NCI-H524 (cell line): ENCODE measurements at places on chromosomes 6 and 20.

- no peak for DNase-seq
Measured at GRCh38 chr20:56916345-56916622, 287.2 kb downstream of the TFAP2C start.

DNA sequence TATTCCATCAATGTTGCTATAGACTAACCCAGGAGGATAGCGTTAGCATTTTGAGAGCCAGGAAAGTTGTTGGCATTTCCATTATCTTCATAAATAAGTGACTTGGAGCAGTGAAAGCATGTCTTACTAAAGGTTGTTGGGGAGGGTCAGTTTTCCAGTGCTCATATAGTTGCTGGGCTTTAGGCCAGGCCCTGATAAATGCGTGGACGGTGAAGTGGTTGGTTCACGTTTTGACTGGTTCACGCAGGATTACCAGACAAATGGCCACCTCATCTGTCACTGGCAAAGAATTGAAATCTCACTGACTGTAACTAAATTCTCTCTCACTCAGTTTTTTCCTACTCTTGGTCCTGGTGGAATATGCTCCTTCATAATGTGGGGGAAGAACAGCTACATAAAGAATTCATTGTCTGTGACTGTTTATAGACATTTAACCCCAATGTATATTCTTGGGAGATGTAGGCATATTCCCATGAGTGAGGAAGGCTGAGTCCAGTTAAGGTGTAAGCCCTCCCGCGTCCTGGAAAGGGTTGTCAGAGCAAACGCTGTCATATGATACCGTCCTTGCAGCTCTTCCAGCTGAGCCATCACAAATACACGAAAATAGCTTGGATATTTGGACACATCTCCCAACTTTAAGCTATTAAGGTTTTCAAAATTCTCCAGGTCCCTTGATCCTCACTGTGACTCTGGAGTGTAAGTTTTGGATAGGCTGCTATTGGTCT lies 27.8 kb downstream of the LRRC1 start:
- DNase-seq: no peak

GRCh38 chr20:32841174-32841573 lies 17.5 kb upstream of the EFCAB8 start:
- DNase-seq: no peak

DNA sequence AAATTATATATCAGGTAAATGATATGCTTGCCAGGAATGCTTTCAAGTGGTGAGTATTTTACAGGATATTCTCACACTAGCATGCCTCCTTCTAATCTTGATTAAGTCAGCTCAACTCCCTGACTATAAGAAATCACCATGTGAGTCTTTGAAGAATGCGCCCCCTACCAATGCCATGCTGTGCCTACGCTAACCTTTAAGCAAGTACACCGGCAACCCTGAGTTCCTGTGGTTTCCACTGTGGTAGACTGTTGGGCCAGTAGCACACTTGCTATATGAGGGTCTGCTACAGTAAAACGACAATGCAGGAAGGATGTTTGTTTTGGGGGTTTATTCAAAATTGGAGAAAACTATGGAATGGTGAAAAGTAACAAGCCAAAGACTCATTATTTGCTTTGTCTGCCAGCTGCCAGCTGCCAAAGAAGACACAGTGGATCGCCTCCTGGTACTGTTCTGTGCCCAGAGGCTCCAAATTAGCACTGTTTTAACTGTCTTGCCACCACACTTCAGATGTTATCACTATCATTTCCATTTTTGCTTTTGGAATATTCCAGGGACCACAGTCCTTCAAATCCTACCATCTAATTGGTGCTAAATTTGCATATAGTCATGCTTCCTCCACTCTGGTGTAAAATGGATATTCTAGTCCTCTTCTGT lies 333.5 kb downstream of the RNGTT start:
- DNase-seq: peak; percentile 43

DNA sequence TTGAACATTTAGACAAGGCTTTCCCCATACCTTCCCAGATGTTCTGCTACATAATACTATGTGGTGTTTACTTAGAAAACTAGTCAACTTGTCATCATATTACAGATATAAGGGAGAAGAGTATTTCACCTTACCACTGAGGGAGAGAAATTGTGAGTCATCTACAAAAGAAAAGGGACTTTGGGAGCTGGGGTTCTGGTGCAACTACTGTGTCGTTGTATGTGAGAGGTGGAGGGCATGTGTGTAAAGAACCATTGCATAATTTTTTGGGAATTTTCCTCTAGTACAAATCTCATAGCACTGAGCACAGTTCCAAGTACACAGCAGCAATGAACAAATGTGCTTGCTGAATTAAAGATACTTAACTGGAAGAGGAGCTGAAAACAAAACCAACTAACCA lies 665.6 kb downstream of the DHX35 start:
- DNase-seq: no peak

- no peak for DNase-seq
Measured at GRCh38 chr6:31131595-31131994, 7.3 kb downstream of the PSORS1C2 start.

DNA sequence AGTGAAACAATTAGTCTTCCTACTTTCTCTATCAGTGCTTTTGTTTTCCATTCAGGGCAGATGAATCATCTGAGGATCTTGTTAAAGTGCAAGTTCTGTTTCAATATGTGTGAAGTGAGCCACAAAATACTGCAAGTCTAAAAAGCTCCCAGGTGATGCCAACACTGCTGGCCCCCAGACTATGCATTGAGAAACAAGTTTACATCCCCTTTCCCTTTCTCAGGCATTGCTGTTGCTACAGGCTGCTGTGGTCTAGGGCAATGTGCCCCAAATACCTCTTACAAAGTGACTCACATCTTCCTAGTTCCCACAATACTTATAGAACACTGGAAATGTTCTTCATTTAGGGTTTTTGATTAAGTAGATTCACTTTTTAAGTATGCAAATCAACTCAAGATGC lies 31.8 kb downstream of the ABRACL start:
- DNase-seq: no peak

GRCh38 chr6:35790683-35791082 lies 6.4 kb downstream of the CLPS start:
- no peak for DNase-seq

DNA sequence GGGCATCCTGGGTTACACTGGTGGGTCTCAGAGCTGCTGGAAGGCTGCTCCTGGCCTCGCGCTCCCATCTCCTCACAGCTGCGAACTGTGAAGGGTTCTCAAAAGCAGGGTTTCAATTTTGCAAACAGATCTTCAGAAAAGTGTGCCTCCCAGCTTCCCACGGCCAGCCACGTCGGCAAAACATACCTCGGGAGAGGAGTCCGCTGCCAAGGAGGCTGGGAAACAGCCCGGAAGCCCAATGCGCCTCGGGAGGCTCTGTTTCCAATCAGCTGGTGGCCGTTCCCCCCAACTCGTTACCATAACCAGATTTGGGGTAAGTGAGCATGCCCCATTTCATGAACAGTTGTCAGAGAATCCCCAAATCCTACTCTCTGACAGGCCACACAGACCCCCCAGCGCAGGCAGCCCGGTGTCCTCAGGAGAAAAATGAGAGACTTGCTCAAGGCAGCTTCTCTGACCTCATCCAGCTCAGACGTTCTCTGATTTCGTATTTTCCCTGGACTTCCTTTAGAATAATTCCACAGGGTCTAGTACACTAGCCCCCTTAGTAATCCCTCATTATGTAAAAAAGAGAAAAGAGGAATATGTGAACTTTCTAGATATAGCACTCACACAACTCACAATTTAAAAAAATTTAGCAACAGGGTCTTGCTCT lies 98.4 kb downstream of the SNX5 start:
- no peak for DNase-seq

GRCh38 chr6:149314325-149314905 lies 3.1 kb upstream of the TAB2 start:
- DNase-seq: peak; percentile 96

DNA sequence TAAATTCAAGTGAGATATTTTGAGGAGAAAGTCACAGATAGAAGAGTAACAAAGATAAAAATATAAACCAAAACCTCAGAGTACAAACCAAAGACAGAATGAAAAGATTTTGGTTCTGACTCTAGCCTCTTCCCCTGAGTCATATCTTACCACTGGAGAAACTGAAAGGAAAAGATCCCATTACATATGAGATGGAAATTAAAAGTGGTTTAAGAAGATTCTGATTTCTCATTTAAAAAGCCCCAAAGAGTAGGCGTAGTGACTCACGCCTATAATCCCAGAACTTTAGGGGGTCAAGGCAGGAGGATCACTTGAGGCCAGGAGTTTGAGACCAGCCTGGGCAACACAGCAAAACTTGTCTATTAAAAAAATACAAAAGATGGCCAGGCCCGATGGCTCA lies 30.6 kb downstream of the SPINT4 start:
- no peak for DNase-seq

- DNase-seq: no peak
Measured at GRCh38 chr20:16808796-16809195, 60.6 kb downstream of the OTOR start.

- no peak for DNase-seq
Measured at GRCh38 chr6:20885076-20885475, 350.8 kb downstream of the CDKAL1 start.

DNA sequence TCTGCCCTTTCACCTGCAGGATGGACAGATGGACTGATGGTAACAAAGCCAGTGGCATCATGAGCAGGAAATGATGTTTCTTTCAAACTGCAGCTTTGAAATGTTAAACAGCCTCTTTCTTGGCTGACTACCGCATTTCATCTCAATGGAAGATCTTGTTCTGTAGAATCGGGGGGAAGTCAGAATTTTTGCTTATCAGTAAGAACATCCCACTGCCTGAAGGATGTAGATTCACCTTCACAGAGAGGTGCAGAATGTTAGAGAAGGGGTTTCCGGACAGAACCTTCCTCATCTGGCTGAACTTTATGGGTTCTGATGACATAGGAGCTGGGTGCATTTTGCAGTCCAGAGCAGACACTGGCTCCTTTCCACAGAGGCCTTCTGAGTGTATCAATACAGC lies 32.7 kb downstream of the GGTLC1 start:
- no peak for DNase-seq

DNA sequence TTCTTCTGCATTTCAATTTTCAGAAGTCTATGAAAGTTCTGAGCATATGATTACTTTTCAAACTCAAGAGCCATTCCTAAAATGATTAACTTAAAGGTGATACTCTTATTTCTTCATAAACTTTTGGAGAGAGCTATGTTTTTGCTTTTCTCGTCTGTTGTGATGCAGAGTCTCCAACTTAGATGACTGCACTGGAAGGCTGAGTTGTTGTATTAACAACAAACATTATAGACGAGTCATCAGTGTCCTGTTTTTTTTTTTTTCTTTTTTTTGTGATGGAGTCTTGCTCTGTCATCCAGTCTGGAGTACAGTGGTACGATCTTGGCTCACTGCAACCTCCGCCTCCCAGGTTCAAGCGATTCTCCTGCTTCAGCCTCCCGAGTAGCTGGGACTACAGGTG lies 101.9 kb downstream of the CD109 start:
- DNase-seq: no peak

GRCh38 chr6:104123227-104123626 lies 736.5 kb downstream of the HACE1 start:
- no peak for DNase-seq

GRCh38 chr20:37999526-38000263 lies 33.6 kb downstream of the TTI1 start:
- DNase-seq: no peak

DNA sequence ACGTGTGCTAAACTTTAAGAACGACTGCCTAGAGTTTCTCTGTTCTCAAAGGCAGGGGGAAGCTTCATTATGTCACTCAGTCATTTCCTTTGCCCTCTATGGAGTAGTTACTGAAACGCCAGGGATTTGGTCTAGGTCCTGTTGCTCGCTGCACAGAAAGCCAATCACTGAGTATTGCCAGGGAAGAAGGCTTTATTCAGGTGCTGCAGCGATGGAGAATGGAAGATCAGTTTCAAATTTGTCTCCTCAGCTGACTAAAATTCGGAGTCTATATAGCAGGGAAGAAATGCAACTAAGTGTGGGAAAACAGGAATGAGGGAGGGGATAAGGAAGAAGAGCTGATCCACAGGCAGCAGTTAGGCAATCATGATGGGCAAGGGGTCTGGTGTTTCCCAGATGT lies 75.8 kb downstream of the QRSL1 start:
- DNase-seq: no peak

DNA sequence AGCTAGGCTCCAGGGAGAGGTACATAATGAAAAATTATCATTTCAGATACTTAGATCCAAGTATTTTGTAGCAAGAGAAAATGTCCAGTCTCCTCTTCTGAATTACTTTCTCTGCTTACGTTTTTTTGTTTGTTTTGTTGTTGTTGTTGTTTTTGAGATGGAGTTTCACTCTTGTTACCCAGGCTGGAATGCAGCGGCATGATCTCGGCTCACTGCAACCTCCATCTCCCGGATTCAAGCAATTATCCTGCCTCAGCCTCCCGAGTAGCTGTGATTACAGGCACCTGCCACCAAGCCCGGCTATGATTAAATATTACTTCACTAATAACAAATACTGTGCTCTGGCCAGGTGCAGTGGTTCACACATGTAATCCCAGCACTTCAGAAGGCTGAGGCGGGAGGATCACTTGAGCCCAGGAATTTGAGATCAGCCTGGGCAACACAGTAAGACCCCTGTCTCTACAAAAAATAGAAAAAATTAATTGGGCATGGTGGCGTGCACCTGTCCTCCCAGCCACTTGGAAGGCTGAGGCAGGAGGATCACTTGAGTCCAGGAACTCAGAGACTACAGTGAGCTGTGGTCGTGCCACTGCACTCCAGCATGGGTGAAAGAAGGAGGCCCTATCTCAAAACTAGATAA lies 155.0 kb upstream of the JARID2 start:
- DNase-seq: no peak

- DNase-seq: no peak
Measured at GRCh38 chr20:37518606-37519507, 2.2 kb upstream of the NNAT start.

DNA sequence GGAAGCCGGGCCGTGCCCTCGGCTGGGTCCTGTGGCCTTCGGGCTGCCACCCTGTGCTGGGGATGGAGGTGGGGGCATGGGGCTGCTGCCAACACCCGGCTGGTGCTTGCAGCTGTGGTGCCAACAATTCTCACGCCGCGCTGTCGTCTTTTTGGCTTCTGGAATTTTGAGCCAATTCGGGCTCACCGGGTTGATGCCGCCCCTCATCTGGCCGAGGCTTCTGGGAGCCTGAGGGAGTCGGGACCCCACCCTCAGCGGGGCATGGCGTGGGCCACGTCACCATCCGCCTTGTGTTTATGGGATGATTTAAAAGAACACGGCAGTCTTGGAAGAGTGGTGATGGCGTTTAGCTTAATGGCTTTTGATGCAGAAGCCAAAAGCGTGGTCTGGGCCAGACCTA lies 8.7 kb upstream of the NPBWR2 start:
- no peak for DNase-seq

DNA sequence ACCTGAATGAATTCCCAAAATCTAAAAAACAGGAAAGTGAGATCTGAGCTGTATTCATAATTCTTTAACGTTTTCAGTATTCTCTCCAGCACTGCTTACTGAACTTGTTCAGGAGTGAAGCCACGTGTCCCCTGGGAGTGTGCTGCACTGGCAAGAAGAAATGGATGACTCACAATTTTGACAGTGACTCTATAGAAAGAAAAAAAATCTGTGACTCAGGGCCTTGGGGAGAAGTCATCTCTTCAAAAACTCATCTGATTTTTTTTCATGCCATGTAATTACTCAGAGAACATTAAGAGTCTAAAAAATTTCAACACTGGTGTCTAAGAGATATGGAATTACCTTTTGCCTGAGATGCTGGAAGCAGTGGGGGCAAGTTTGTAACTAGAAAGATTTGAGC lies 39.7 kb downstream of the ANKEF1 start:
- DNase-seq: no peak
